ENCODE measurements at places on chromosomes 3 and 15.

DNA sequence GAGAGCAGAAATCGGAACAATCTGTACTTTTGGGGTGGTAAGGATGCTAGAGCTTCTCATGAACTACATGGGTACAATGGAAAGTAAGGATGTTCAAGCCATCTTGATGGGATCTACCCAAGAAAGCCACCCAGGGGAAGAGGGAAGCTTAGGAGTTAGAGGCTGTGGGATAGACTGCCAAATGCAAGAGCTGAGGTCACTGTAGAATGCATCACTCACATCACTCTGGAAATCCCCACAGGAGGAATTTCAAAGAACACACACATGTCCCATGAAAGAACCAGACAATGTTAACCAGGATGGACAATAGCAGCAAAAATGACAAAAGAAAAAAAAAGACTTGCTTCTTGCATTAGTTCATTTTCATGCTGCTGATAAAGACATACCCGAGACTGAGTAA lies 32.8 kb upstream of the UBE2E2 start:
- DNase-seq, result no peak

- no peak for DNase-seq
Observed at GRCh38 chr3:119349354-119350041, 55.3 kb downstream of the ARHGAP31 start.

GRCh38 chr15:75249726-75250125 lies 8.4 kb upstream of the GOLGA6C start:
- no peak for DNase-seq

- DNase-seq, result no peak
Observed at GRCh38 chr3:171257251-171258203, 202.7 kb downstream of the TNIK start.

- DNase-seq, result no peak
Observed at GRCh38 chr3:12590096-12590495, 33.2 kb downstream of the MKRN2 start.

DNA sequence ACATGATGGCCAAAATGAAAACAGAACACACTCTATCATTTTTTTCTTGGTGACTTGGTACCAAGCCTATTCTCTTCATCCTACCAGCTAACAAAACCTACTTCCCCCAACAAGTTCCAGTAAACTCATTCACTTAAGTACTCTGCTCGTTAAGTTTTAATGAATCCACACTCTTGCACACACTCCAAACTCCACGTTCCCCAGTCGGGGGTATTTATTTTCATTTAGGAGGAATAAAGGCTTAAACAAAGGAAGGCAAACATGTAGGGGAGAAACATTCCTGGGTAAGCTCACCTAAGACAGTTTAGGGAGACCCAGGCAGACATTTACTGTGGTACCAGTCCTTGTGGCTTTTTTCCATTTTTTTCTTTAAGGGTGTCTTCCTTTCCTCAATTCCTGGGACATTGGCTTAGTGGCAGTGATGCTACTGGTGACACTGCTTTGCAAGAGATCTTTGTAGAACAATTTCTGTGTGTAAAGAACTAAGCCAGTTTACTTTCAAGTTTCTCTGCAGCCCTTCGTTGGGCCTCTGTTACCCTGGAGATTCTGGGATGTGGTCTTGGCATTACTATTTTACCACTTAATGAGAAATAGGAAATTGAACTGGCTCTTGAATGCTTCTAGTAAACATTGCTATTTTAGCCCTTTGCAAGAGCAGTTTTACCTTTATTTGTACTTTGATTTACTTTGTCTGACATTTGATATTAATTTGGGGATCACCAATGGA lies 117.3 kb upstream of the C15orf61 start:
- DNase-seq, result no peak

- no peak for DNase-seq
Observed at GRCh38 chr15:91549581-91549980, 303.9 kb upstream of the SLCO3A1 start.

Measured in activated T-helper 1 cell treated with Interleukin-2 at 50 U/mL for 16 hours (primary cell).